ENCODE measurements at places on chromosomes 2 and 18.

DNA sequence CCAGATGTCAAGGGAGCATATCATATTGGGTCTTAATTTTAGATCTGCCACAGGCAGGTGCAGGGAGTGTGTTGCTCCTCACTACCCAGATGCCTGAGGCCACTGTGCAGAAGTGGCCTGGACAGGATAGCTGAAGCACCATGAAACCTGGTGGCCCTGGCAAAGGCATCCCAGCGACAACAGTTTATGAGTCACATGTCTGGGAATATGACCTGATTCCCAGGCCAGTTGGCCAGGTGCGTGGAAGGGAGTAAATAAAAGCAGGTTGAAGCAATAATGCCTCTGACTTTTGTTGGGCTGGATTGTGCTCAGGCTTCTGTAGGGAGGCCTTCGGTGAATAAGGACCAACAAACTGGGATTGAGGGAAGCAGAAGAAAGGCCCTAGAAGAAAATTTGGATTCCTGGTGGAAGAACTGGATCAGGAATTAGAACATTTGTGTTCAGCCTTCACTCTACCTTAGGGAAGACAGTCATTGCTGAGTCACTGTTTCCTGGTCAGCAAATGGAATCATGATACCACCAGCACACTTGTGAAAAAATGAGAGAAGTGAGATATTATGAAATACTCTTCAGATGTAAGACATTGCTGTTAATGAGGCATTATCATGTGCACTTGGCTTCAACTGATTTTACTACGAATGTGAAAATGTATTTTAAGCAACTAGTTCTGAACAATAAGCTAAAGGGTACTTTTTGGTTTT is 78.4 kb upstream of the ZNF516 start:
- no peak for DNase-seq

DNA sequence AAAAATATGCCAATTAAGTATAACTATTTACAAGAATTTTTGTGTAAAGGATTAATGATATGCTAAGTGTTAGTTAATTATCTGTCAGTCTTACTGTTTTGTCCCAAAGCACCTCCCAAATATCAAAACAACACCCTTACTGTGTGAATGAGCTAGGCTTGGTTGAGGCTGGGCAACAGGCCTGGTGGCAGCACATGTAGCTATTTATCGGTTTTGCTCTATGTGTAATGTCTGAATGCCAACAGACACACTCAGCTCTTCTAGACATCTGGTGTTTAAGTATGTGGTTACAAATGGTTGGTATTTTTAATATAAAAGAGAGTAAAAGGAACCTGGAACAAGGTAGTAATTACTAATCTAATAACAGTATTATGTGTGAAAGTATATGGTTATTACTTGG is 175.3 kb downstream of the RAB3GAP1 start:
- no peak for DNase-seq

GRCh38 chr18:44062345-44062744 is 618.3 kb upstream of the SETBP1 start:
- no peak for DNase-seq

- DNase-seq, result no peak
Observed at GRCh38 chr2:68319398-68320117, at the start of gene CNRIP1. Gene CNRIP1 (minus strand): TSS chr2:68319949. CDS start chr2:68319400, 549 bp downstream.

GRCh38 chr2:106534471-106534870 is 47.3 kb downstream of the CD8B2 start:
- no peak for DNase-seq

GRCh38 chr2:173079141-173079540 is 3.5 kb downstream of the MAP3K20 start:
- DNase-seq, result no peak
